CD8-positive, alpha-beta memory T cell (primary cell): ENCODE measurements at places on chromosomes 7 and 10. TPM values are rescaled to one million over a fixed set of nuclear protein-coding genes. Genes with fewer than 3 reads are reported as not detected.

GRCh38 chr7:140235114-140235513, 58.3 kb upstream of the KDM7A start:
- no peak for DNase-seq

GRCh38 chr7:77631820-77632219, 64.4 kb upstream of the RSBN1L start:
- DNase-seq: no peak

GRCh38 chr10:63236113-63236935, 103.2 kb downstream of the NRBF2 start:
- DNase-seq: no peak

- DNase-seq: no peak
Measured at GRCh38 chr10:100995181-100995580, 4.4 kb upstream of the LZTS2 start.

DNA sequence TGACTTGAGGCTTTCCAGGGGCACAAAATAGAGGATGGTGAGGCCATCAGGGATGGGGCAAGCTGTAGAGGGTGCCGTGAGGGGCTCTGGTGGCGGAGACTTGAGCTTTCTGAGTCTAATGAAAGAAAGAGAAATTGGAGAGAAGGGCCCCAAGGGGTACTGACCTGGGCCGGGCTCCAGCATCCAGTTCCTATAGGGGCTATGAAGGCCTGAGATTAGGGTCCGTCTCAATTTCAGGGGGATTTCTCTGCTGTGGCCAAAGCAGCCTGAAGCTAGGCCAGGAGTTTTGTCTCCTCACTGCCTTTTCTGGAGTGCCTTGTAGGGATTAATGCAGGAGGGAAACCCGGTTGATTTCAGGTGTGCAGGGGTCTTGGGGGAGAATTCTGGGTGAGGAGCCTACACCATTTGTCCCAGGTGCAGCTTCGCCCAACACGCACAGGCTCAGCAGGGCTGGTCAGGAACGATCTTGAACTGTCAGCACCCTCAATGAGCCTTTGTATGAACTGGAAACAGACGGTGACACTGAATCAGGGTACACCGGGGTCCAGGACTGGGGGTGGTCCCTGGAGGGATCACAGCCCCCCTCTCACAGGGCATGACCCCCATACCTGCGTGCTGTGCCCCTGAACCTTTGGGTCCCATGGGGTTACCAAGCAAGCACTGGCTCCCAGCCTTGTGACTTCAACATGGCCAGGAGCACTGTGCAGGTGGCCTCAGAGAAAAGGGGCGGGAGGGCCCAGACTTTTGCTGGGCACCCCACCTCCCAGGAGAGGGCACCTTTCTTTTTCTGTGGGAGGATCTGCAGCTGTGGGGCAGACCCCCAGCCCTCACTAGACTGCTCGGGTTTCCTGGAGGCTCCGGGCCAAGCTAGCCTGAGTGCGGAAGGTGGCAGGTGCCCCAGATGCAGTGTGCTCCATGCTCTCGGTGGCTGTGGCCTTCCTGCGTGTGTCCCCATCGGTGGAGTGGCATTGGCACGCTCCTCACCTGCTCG, 122.9 kb upstream of the RET start:
- DNase-seq: no peak

- DNase-seq: no peak
Measured at GRCh38 chr10:47065903-47066302, 154.7 kb downstream of the PTPN20 start.

- DNase-seq: no peak
Measured at GRCh38 chr7:123749537-123749857, 694 bp upstream of the WASL start.

DNA sequence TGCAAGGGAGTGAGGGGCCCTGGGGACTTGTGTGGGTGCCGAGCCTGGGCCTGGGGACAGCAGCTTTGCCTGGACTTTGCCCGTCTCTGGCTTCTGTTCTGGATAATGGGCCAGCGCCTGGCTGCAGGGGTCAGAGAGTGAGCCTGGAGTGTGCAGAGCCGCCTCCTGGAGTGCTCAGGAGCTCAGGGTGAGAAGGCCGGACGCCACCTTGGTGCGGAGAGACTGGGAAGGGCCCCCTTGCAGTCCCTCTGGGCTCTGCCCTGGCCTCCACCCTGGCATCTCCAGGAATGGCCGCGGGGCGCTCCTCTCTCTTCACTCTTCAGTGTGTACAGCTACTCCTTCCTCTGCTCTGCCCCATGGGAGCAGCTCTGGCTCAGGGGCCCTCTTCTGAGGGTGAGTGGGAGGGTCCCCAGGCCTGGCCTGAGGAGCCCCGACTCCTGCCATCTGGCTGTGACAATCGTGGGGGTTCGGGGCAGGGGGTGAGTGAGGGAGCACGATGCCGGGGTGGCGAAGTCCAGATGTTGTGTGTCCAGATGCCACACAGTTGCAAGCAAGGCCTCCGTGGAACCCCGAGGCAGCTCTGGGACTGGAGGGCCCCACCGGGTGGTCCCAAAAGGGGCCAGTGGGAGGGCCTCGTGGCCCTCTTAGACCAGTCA, 187.1 kb downstream of the DNAJB6 start:
- DNase-seq: no peak

GRCh38 chr10:22698941-22699440, 15.4 kb downstream of the PIP4K2A start:
- no peak for DNase-seq

GRCh38 chr10:74179111-74179710, 28.2 kb downstream of the ADK start:
- no peak for DNase-seq

GRCh38 chr7:27955011-27955410, 215.0 kb downstream of the TAX1BP1 start:
- DNase-seq: no peak

DNA sequence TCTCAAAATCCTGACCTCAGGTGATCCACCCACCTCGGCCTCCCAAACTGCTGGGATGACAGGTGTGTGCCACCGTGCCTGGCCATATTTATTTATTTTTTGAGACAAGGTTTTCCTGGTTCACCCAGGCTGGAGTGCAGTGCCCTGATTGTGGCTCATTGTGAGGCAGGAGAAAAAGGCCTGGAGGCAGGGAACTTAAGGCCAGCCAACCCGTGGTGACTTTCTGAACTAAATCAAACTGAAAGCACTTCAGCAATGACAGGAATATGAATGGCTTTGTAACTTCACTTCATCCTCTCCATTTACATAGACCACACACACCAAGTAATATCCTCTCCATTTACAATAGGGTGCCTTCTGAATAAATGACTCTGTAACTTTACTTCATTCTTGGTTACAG, 124.4 kb downstream of the CCDC3 start:
- DNase-seq: no peak

DNA sequence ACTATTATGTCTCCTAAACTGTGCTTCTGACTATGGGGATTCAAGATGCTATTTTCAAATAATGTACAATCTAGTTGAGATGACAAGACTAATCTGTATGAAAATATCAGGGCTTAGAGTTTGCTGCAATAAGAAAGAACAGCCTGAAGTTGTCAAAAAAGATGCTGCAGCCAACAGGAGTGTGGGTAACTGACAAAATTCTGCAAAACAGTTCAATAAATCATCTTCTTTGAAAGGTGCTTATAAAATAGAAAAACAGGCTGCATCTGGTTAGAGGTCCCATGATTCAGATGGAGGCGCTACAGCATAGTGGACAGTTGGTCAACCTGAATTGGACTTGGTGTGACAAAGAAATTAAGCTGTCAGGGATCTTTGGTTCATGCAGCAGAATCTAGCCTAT, 511.0 kb downstream of the XPNPEP1 start:
- DNase-seq: no peak

DNA sequence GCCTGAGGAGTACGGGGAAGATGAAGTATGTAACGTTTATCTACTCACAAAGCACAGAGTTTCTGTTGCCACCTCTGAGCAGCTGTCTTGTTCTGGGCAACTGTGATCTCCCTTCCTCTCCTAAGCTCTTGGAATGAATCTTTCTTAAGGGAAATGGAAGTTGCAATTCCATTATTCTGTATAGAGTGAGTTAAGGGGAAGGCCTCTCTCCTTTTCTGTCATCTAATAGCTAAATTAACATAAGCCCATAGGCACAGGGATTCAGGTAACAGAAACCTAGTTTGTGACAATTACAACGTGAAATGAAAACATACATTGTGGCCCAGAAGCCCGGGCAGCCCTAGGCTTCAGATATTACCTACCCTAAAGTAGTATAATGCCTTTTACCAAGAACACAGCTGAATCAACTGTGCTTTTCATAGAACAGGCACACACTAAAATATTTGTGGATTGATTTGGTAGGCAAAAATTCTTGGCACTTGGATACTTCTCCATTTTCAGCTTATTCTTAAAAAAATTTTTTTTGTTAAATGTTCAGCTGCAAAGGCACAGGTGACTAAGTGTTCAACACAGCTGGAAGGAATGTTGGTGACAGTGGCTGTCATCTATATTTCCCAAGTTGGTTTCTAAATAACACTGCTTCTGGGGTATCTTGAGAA, 3.8 kb upstream of the PDCD4 start:
- no peak for DNase-seq

- DNase-seq: no peak
Measured at GRCh38 chr10:61448091-61448490, 5.1 kb downstream of the TMEM26 start.

DNA sequence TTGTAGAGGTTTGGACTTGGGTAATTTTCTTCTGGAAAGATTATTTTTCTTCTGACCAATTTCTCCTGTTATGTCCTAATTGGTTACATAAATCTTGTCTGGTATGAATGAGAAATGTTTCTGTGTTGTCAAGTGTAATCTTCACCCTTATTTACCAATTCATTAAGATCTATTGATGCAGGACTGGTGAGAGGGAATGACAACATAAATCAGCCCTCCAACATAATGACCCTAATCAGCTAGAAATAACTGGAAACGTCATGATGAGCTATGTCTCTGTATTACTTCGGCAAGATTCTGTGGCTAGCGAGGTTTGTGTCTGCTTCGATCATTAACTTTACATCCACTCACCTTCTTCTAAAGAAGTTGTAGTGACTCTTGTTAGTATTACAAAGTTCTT, 3.5 kb downstream of the FOXP2 start:
- no peak for DNase-seq

DNA sequence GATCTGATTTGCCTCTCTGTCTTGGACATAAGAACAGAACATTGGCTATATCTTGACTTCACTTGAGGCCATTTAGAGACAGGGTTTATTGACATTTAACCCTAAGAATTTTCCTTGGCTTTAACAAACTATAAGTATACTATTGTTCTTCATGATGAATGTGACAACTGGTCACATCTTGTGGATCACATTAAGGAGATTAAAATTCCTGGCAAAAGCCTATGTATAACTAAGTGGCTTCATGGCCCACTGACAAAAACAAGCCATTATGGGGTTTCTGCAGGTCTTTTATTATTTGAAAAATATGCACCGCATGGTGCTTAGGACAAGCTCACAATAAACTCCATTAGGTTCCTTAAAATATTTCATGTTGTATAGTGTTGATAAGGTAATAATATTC, 54.8 kb downstream of the THNSL1 start:
- DNase-seq: no peak

DNA sequence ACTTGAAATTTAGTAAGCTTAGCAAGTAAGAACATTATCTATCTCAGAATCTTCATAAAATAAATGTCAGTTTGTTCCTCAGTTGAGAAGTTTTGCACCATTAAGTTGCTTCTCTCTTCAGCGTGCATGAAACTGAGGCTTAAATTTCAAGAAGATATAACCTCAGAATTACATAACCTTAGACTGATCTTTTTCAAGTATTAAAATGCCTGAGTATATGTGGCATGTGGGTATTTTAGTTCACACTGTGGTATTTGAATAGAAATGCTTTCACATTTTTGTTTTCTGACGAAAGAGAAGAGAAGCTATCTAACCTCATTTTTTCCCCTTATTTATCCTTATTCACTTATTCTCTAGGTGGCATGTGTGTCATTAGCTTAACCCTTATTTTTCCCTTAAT, 104.1 kb downstream of the PHF14 start:
- no peak for DNase-seq

DNA sequence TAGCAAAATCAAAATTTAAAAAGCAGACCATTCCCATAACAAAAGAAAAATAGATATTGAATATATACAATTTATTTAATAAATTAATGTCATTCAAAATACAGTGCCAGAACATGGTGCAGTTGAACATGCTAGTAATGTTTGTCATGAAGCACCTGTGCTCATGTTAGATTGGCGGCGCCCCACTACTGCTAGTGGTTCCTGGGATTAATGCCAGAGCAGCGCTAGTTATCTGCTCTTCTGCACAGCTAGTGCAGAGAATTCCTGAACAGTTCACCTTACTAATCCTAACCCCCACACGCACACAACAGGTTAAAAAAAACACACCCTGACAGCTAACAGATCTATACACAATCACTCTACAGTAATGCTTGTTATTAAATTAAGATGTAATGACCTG, 23.4 kb downstream of the KBTBD2 start:
- DNase-seq: no peak

GRCh38 chr10:119505131-119505551, 37.4 kb downstream of the RGS10 start:
- no peak for DNase-seq

DNA sequence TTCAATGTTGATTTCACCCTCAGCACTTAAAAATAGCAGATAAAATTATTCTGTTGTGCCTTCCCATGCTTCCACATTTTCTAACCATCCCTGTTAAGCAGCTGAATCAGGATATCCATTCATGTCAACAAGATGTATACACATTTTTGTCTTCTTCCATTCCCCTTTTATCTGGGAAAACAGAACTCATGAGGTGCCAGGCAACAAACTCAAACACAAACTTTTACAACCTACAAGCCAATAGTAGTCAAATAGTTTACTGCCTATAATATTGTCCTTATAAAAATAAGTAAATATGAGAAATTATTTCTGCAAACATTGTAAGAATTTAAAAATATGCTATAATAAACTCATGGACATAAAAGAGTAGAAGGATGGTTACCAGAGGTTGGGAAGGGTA, 1569.8 kb downstream of the REEP3 start:
- DNase-seq: no peak

DNA sequence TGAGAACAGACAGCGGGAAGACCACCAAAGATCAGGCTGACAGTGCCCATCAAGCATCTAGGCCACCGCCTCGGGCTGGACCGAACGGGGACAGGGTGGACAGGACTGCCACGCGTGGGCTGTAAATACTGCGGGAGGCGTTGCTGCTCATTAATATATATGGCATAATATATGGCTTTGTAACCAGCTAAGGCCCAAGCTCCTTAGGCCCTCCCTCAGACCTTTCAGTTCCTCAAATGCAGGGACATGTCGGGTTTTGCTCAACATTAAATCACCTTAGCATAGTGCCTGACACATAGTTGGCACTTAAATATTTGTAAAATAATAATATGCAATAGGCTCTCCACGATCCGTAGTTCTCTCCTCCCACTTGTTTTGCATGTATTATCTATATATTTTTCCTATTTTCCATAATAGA, 402 bp upstream of the TMEM168 start:
- DNase-seq: no peak

The LRRC61 gene
- 32.0 TPM for total RNA-seq

The PPP1R9A gene
- 0.02 TPM for total RNA-seq

The PON1 gene
- total RNA-seq: not detected

The OR6B1 gene
- not detected for total RNA-seq

The PPP1R3C gene
- total RNA-seq: not detected

The CYCS gene
- total RNA-seq: 324 TPM

The PNLIPRP1 gene
- total RNA-seq: not detected

The ZNF853 gene
- total RNA-seq: 4.5 TPM

The CUL1 gene
- total RNA-seq: 93.4 TPM

The GIMAP6 gene
- 45.8 TPM for total RNA-seq

The FAM25G gene
- total RNA-seq: not detected

The FXYD4 gene
- not detected for total RNA-seq
